NCI-H1436 treated with DMSO at 0.1 percent for 48 hours (cell line): ENCODE measurements at places on chromosomes 1 and 21.

DNA sequence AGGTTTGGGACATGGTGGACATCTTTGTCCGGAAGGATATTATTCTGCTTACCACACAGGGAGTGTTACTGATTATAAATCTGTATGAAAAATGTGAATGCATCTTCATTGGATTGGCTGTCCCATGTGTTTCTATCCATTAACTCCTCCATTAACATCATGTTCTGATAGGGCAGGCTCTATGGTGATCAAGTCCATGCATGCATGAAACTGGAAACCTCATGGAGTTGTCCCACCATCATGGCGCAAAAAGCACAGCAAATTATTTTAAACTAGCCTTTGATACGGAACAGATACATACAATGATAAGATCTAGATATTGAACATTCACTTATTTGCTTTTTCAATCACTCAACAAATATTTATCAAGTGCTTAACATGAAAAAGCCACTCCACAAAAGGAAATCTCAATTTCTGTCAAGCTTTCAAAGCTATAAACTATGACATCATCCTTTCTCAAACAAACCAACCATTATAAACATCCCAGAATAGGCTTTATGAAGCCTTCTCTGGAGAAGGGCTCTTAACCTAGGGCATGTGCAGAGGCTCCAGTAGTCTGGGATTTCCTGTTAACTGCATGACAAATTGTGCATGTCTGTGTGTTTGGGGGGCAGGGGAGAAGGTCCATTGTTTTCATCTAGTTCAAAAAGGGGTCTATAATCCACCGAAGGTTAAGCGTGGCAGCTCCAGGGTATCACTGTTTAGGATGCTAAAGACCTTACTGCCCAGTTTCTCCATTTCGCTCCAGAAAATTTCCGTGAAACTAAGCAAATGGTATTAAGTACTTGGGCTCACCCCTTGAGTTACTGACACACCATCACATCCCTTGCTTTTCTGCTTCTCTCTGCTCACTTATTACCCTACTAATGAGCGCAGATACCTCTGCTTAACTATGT is 46.1 kb downstream of the ADAMTS1 start:
- DNase-seq: no peak

DNA sequence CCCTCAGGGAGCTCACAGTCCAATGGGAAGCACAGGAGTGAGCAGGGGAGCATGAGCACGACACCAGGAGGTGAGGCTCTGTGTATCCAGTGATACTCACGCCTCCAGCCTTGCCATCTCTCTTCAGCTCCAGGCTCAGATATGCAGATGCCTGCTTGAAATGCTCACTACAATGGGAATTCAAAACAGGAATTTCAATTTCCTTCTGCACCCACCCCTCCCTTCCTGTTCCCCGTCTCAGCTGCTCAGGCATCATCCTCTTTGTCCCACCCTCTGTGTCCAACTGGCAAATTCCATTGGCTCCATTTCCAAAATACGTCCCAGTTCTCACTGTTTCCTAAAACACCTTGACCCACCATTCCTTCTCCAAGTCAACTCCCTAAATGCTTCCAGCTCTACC is 58.9 kb downstream of the FBXO2 start:
- DNase-seq: no peak

GRCh38 chr1:196295766-196296165 is 312.5 kb downstream of the KCNT2 start:
- DNase-seq: no peak

DNA sequence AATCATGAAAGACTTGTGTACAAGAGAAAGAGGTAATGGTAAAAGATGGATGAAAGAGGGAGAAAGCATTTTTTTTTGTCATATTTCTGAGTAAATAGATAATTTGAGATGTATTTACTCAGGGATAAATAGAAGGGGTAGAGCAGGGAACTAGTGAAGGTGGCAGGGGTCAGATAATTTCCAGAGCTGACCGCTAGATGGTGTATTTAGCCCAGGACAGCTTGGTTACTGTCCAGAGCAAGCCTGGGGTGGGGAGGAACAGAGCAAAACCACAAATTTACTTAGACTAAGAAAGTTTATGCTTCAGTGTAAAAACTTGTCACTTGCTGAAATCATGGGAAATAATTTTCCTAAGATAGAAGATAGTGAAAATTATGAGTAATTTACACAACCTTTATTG is 91.5 kb downstream of the XCL2 start:
- no peak for DNase-seq

- DNase-seq: no peak
Observed at GRCh38 chr1:226026833-226027232, 27.7 kb upstream of the SDE2 start.

GRCh38 chr21:38936240-38936639 is 130.5 kb downstream of the ETS2 start:
- DNase-seq: no peak

DNA sequence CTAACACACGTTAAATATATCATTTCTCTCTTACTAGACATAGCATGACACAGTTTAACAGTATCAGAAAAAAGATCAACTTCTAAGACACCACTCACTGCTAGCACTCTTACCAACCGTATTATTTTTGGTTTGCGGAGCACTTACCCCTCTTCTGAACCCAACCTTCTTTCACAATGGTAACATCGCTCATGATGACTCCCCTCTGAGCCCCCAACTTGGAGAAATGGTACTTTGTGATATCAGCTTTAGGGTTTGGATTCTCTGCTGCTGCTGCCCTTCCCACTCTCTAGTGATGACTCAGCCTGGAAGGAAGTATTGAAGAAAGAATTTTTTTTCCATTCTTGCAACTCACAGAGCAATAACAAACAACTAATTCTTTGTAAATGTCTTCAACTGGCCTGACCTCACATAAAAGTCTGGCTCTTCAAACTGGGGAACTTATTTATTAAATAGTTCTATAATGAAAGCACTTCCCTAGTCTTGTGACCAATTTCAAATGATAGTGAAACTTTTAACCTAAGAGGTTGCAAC is 7.0 kb downstream of the AKT3 start:
- DNase-seq: no peak

GRCh38 chr1:15617173-15618076 is at the start of gene DDI2:
Gene DDI2 (plus strand): TSS chr1:15617458. CDS start chr1:15617671, 213 bp downstream.
- DNase-seq: peak; percentile 81

GRCh38 chr1:21927533-21928237 is 9.4 kb downstream of the HSPG2 start:
- no peak for DNase-seq

GRCh38 chr21:34526618-34527290 is 14.7 kb upstream of the KCNE1 start:
- no peak for DNase-seq

GRCh38 chr1:177275736-177276135 is 105.0 kb downstream of the BRINP2 start:
- DNase-seq: no peak

GRCh38 chr1:167674156-167674555 is 44.1 kb downstream of the RCSD1 start:
- no peak for DNase-seq

DNA sequence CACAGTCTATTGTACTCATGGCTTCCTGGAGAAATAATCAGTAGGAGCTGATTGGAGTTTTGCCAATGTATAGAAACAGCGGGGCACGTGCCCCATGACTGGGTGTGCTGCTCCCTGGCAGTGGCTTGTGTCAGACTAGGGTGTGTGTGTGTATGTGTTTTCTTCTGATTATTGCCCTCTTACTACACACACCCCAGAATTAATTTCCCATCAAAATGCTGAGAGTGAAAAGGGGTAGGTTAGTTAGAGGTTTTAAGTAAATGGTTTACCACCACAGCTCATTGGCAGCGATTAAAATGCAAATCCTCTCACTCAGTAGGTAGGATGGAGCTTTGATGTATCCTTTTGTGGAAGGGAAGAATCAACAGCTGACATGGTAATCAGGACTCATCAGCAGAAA is 29.9 kb downstream of the HHAT start:
- DNase-seq: no peak

GRCh38 chr1:240652961-240653409 is 41.0 kb upstream of the GREM2 start:
- DNase-seq: no peak

DNA sequence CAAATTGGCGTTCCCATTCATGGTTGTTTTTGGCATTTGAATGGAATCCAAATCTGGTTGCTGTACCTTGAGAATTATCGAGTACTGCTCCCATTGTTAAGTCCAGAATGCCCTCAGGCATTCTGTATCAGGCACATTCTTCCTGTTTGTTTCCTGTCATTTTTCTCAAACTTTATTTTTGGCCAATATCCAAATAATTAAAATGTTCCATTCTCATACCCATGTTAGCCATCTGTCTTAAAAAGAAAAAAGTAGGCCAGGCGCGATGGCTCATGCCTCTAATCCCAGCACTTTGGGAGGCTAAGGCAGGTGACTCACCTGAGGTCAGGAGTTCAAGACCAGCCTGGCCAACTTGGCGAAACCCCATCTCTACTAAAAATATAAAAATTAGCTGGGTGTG is 29.3 kb upstream of the SHISA4 start:
- no peak for DNase-seq

DNA sequence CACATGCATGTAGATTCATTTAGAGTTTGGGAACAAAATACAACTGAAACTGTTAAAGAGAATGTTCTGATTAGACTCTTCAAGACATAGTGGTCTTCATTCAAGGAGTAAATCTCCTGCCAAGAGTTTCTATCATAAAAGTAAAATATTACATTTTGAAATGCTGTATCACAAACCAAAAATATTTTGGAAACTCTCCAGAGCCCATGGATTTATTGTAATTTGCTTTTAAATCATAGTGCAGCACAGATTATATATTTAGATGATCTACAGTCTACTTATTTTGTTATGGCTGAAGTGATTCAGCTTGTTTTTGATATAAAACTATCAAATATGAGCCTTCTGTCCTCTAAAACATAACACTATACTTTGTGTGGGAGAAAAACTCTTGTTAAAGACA is 105.3 kb downstream of the DISP1 start:
- no peak for DNase-seq

DNA sequence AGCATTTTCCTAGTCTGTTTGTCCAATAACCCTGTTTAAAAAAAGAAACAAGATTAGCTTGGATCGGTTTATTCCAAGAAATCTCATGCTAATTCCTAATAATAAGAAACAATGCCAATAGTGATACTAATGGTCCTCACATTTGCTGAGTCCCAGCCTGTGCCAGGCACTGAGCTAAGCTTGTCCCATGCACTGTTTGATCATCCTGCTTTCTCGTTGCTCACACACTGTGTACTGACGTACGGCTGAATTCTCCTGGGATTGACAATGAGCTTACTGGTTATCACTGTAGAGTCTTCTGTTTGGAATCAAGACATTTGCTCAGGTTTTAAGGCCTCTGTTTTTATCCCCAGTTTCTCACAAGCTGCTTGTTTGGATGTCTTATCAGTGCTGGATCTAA is 71.1 kb downstream of the CACNA1E start:
- DNase-seq: no peak

DNA sequence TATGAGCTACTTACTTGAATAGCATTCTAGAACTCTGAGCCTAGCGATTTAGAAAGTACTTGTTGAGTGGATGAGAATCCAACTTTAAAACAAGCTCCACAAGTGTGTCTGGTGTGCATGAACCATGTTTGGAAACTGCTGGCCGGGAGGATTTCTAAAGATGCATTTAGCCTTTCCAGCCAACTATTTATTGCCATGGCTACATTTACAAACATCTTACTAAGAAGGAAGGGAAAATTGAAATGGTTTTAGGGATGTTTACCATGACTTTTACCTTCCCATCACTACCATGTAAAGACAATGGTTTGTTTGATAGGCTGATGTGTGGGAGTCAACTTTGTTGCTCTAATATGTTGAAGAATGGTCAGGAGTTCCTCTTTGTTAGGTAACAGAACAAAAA is 37.7 kb upstream of the ARHGAP29 start:
- DNase-seq: no peak

DNA sequence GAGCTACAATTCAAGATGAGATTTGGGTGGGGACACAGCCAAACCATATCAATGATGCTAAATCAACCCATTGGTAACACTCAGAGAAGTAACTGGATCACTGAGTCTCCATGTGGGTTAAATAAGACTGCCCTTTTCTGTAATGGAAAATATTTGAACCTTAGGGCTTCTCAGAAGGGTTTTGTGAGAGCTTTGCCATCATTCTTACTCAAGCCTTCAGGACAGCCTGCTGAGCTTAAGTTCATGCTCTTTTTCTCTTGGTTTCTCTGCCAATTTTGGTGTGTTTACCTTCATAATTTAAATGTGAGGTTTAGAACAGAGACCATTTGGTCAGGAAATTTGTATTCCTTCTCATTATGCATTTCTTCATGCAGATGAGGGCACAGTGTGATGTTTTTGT is 74.7 kb downstream of the DISC1 start:
- DNase-seq: no peak

DNA sequence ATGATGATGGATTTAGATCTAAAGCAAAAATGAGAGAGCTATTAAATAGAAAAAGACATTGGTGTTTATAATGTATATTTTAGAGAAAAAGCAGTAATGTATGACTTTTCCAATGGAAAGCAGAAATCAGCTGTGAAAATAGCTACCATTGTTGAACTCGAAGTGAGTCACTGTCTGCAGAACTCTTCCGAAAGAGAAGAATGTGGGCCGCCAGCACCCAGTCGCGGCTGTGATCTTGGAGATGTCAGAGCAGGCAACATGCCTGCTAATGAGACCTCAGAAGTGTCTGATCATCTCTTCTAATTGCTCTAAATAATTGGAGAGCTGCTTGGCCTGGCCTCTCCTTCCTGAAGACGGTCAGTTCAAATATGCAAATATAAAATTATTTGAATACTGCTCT is 333.6 kb upstream of the RUNX1 start:
- DNase-seq: no peak

- DNase-seq: no peak
Observed at GRCh38 chr1:116988908-116989307, 12.7 kb upstream of the CD101 start.

DNA sequence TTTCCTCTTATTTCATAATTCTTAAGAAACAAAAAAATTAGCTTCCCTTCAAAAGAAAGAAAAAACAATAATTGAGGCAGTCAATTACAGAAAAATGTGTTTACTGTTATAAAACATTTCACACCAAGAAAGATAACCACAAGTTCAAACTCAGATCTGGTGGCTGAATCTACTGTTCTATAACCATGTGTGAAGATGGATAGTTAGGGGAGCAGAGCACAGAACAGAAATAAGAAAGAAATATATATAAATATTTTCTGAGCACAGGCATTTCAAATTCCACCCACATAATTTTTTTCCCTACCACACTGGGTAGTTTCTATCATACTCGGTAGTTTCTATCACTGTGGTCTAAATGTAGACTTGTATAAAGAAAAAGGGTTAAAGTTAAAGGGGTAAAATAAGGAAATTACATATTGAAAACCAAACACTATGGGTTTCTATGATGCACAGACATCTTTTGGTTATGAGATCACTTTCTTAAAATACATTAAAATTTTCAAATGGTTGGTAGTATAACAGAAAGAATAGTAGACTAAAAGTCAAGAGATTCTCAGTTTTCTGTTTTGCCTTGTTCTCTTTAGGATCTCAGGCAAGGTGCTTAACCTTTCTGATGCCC is 10.8 kb downstream of the LYST start:
- no peak for DNase-seq

DNA sequence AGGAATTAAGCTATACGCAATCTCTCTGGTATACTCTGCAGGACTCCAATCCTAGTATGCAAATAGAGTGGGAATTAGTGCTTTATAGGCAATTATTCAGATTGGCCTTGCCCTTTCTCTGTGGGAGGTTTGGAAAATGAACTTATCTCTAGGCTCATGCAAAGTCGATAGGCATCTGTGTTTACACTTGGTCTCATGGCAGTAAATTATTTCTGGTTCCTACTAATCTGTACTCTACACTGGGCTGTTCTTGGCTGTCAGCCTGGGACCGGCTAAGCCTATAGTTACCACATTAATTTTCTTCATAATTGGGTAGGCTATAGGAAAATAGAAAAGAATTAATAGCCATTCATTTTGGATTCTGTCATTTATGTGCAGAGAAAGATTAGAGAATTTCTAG is 544.6 kb downstream of the AMY1C start:
- DNase-seq: no peak

- DNase-seq: no peak
Observed at GRCh38 chr1:22502202-22502601, 50.6 kb downstream of the ZBTB40 start.
